ENCODE measurements at places on chromosomes 16 and 17.

- no peak for DNase-seq
These were observed 35.4 kb downstream of the WFDC1 start for GRCh38 chr16:84329843-84330684.

GRCh38 chr16:30349675-30350074 is 5.4 kb downstream of the CD2BP2 start:
- DNase-seq, result no peak

DNA sequence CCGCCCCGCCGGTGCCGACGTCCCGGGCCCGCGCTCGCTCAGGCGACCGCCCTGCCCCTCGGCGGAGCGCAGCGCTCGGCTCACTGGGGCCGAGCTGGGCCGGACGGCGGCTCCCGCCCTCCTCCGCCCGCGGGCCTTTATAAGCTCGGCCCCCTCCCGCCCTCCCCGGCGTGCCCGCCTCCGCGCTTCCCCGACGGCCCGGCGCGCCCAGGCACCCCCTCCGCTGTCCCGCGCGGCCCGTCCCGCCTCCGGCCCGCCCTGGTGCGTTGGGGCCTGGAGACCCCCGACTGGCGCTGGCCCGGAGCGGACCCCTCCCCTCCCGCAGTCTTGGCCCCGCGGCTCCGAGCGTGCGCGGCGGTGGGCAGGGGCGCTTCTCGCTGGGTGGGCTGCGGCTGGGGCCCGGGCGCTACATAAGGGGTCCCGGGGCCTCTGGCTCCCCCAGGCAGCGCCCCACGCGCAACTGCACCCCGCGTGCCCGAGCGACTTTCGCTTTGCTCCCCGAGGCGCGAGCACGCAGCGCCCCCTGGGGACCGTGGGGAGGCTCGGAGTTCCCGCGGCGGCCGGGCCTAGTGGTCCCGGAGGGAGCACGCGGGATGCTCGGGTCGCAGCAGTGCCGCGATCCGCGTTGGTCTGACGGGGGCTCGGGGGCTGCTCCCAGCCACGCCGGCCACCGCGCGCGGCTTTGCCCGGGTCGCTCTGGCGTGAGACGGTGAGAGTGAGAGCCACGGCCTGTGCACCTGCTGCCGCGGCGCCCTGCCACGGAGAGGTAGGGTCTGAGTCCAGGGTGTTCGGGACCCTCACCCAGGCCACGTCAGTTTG is at the start of gene PIEZO1:
PIEZO1 (minus strand) TSS at position 115 of the 819 bp plus-strand sequence. CDS start 256 bp downstream, outside the sequence.
- DNase-seq, result peak; percentile 51

- peak; percentile 29 for DNase-seq
These were observed 36.3 kb downstream of the MYO18A start for GRCh38 chr17:29143894-29144293.

- DNase-seq, result no peak
These were observed 206.1 kb downstream of the CDH13 start for GRCh38 chr16:82832821-82833220.

DNA sequence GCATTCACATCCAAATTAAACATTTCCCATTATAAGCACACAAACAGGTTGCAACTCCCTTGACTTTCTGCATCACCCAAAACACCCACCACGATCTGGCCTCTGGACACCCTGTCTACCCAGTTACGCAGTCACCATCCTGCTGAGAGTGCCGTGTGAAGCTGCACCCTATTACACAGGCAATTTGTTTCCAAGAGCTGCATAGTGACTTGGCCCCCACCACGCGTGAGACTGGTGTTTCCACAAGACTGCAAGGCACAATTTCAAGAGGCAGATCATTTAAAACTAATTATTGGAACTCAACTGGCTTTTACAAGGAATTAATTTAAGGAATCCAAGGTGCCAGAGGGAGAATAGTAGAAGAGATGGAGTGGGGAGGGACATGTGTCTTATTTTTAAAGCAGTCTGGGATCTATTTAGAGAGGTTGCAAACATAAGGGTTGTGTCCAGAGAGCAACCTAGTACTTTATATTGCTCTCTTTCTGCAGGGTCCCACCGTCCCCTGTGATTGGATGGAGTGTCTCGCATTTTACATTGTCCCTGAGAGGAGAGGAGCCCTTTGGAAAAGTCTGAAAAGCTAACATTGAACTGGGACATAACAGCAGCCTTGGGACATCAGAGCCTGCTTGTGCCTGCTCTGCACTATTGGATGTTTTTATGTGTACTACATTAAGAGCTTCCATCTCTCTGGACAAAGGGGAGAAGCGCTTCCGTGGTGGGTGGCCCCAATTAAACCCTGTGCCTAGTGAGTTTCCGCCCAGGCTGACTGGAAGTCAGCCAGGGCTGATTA is 8.7 kb upstream of the ADAMTS18 start:
- DNase-seq, result no peak

DNA sequence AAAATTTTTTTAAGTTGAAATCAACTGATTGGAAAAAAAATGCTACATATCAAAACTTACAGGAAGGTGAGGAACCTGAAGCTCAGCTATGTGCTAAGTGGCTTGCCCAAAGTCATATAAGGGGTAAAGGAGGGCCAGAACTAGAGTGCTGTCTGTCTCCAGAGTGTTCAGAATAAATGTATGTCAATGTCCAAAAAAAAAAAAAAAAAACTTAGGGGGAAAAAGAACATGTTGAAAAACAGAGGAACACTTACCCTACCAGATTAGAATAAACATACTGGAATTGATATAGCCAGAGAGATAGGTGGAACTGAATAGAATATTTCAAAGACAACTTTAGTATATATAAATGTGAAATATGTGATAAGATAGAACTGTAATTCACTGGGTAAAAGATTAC is 11.5 kb downstream of the DCAF7 start:
- no peak for DNase-seq

GRCh38 chr16:8888951-8889892 is 7.1 kb downstream of the LITAFD start:
- no peak for DNase-seq

GRCh38 chr17:17043461-17044271 is 1.4 kb downstream of the MPRIP start:
- DNase-seq, result no peak

DNA sequence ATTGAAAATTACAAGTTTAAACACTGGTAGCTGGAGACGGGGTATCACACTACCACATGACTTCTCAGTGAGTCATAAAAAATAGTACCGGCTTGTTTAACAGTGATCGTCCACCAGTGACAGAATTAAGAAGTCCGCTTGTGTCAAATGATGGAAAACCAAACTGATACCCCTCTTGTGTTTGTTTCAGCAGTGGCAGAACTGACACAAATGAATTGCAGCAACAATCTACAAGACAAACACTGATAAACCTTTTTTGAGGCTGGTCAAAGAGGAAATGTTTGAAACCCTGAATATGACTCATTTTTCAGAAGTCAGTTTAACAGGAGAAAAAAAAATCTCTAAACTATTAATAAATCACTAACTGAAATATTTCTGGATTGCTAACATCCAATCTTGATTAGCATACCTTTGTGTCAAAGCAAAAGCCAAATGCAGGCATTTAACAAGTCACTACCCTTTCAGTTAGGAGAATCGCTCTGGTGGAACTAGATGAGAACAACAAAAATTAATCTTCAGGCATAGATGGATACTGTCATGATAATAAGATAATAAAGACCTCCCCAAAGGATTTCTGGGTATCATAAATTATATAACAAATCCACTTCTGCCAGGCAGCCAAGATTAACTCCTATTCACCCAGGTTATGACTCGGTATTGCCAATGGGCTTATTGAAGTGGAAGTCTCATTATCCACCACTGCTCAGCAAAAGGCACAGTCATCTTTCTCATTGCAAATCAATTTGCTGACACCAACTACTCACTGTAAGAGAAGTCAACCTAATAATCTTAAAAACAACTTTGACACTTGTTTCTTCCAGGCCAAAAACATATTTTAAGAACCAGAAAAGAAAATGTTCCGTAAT is 20.8 kb downstream of the DCUN1D3 start:
- DNase-seq, result peak; percentile 77

- no peak for DNase-seq
These were observed 10.7 kb upstream of the ZNF423 start for GRCh38 chr16:49866595-49867071.

DNA sequence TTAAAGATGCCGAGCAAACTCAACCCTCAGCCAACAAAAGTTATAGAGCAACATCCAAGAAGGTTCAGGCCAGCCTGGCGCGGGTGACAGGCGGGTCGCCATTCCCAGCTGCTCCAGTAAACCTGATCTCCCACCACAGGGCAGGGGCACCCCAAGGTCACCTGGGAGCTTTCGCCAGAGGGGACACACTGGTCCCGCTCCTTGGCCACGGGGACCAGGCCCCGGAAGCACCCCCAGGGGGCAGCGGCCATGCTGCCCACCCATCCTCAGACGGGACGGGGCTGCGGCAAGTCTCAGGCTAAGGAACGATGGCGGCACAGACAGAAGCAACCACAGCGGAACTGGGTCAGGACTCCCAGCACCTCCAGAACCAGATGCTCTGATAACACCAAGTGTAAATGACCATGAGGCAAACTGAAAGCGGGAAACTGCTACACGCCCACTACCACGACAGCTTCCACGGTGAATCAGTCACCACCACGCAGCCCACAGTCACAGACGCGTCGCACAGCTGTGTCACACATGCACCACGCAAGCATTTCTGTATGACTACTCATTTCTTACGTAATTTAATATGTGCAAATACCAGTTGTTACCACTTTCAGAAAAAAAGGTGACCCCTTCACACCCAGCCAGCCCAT is 14.1 kb upstream of the CCDC154 start:
- no peak for DNase-seq

DNA sequence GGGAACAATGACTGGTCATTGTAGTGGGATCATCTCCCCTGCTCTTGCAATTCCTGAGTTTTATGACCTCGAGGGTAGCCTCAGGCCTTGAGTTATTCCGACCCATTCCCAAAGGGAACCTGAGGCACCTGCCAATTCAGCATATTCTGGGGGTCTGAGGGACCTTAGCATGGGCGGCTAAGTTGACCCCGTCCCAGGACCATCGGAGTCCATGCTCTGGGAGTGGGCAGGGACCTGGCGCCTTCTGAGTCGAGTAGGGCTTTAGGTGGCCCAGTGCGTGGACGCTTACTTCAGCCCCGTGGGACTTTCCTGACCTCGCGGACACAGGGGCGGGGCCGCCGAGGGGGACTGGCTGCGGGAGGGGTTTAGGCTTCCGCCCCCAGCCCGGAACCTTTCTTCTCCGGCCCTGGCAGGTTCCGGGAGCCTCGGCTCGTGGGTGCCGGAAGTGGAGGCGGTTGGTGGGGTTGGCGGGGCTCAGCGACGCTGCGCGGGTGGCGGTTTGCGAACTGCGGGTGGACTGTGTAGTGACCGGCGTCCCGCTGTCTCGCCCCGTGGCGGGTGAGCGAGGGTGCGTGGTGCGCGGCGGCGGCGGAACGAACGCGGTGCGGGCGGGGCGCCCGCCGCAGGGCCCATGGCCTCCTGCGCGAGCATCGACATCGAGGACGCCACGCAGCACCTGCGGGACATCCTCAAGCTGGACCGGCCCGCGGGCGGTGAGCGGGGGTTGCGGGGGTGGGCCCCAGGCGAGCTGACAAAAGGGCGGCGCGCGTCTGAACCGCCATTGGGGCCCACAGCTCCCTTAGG is at the start of gene EDC4:
EDC4 (plus strand) TSS at position 422 of the 804 bp plus-strand sequence; CDS start at position 632, 210 bp downstream.
- peak; percentile 75 for DNase-seq

- no peak for DNase-seq
These were observed 59.0 kb downstream of the ANKFY1 start for GRCh38 chr17:4204710-4205173.

DNA sequence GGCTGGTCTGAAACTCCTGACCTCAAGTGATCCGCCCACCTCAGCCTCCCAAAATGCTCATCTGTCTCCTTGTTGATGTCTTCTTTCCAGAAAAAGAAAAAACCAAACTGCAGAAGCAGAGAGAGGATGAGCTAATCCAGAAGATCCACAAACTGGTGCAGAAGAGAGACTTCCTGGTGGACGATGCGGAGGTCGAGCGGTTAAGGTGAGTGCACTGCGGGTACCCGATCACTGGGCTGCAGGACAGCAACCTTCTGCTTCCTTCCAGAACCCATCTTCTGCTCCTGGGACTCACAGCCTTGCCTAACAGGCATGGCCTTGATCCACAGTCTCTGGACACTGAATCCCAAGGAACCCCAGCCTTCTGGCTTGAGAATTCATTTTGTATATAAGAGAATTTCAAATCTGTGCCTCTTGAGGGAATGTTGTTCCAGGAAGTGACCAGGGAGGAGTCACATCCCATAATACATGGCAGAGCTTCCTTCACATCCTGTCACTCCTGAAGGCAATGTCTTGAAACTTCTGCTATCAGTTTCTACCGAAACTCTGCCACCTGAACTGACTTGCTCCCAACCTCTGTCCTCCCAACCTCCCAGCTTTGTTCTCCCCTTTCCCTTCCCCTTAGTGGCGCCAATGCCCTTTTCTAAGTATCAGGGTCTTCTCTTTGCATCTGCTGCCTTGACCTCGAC is 61.7 kb downstream of the MARF1 start:
- no peak for DNase-seq

- DNase-seq, result no peak
These were observed 67.8 kb upstream of the MMP2 start for GRCh38 chr16:55411231-55411630.

- no peak for DNase-seq
These were observed 57.2 kb downstream of the ACTG1 start for GRCh38 chr17:81455387-81455786.

DNA sequence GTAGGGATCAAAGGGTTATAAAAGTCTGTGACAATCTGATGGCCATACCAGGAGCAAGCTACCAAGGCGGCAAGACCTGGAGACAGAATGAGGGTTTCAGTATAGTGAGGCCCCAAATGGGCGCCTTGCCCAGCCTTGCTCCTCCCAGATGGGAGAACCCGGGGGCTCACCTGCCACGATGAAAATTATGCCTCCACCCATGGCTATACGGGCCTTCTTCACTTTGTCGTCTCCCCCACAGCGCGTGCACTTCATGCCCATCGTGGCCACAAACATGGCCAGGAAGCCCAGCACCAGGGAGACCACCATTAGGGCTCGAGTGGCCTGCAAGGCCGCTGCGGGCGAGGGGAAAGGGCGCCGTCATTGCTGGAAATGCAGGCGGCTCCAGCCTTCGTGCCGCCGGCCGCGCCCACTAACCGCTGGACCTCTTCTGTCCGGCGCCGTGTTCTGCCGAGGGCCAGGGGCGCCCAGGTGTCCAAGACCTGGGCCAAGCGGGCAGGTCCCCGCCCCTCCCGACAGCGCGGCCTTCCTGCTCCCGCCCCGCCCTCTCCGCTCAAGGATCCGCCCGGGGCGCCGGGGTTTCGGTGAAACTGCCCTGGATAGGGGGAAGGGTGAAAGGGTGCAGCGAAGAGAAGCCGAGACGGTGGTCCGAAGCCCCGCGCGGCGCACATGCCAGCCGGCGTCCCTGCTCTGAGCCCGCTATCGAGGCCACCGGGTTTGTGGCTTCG is 1.5 kb downstream of the CLDN7 start:
- DNase-seq, result no peak

GRCh38 chr16:16118337-16118736 is 105.0 kb downstream of the ABCC6 start:
- peak; percentile 21 for DNase-seq
